ENCODE measurements at places on chromosomes 6 and 20.

- DNase-seq: no peak
Observed at GRCh38 chr20:53413186-53413631, 180.4 kb downstream of the ZNF217 start.

DNA sequence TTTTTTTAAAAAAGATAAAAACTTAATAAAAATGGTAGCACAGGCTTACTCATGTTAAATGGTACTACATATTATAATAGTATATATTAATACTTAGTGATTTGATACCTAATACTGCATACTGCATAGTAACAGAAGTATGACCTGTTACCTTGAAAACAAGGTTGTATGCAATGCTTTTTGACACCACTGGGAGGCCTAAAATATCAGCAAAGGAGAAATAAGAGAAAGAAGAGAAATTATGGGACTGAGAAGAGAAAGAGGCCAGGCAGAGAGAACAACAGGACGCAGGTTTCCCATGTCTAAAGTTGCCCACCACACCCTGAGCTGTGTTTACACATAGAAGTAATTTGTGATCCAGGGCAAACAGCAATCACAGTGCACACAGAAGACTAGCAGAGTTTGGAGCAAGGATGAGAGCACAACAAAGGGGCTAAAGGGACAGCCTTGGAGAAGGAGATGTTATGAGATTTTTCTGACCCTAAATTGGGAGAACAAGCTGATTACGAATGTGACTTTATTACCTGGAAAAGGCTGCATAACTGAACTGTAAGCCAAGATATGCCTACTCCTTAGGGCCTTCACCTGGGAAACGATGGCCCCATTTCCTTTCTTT, 73.2 kb downstream of the ROS1 start:
- DNase-seq: no peak

DNA sequence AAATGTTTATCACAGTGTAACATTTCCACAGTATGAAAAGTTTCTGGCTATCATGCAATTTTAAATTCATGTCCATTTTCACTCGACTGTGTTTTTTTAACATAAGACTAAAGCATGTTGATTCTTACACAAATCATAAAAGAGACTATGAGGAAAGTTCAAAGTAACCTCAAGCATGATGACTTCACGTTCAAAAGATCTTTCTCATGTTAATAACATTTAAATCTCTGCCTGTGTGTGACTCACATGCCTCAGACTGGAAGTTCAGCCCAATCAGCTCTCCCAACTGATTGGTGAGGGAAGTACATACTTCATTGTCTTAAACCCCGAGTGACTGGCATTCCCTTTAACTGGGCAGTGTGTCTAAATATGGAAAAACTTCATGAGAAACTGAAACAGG, 37.4 kb downstream of the ATXN1 start:
- DNase-seq: no peak

GRCh38 chr6:89952686-89953085, 58.4 kb downstream of the GJA10 start:
- DNase-seq: no peak

All from dorsolateral prefrontal cortex (tissue), 122 donors.